SW480 (cell line): ENCODE measurements at places on chromosomes 7 and 10.
A peak's percentile ranks its signal among the peaks of the same experiment; 100 is the strongest.

- DNase-seq = peak; percentile 69
Measured at GRCh38 chr7:117008886-117009531, 55.7 kb downstream of the ST7 start.

DNA sequence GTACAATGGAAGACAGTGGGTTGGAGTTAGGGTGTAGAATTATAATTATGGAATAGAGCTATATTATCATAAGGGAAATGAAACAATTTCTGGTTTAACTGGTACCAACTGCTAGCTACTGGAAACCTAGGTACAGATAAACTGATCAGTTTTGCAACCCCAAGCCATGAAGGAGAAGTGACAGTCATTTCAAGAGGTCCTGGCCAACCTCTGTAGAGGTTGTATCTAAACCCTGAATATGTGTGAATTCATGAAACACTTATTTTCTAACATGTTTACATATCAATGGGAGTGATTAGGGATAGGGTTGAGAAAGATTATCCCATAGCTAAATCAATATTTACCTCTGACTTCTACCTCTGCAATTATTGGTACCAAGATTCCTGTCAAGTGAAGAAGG is 29.9 kb upstream of the CC2D2B start:
- no peak for DNase-seq

DNA sequence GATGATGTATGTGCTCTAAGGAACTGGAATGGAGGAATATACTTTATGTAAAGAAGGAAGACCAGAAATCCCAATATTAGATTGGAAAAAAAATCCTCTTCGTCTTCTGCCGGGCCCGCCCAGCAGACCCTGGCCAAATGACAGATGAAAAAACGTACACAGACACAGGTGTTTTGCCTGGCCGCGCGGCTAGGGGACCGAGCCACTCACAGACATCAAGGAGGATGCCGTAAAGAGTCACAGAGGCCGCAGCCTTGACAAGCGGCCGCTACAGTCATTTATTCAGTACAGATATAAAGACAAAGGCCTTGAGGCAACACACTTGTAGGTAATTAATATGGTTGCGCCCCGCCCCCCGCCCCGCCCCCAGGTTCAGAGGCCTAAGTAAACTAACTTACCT is 594.1 kb downstream of the GRM8 start:
- DNase-seq = no peak

DNA sequence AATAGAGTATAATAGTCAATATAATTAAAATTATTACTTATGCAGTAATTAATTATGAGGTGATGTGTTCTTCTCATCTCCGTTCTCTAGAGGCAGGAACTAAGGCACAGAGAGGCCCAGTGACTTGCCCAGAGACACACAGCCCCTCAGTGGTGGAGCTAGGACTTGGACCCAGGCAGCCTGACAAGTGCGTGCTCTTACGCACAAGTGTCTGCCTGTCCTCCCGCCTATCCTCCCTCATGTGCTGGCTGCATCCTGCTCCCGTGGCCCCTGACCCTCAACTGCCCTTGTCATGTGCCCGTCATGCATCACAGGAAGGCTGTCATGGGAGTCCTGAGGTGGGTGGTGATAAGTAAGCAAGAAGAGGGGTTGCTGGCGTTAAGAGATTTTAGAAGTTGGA is 14.3 kb downstream of the IL2RA start:
- no peak for DNase-seq

- DNase-seq = no peak
Measured at GRCh38 chr10:89556600-89556999, 21.2 kb upstream of the SLC16A12 start.

DNA sequence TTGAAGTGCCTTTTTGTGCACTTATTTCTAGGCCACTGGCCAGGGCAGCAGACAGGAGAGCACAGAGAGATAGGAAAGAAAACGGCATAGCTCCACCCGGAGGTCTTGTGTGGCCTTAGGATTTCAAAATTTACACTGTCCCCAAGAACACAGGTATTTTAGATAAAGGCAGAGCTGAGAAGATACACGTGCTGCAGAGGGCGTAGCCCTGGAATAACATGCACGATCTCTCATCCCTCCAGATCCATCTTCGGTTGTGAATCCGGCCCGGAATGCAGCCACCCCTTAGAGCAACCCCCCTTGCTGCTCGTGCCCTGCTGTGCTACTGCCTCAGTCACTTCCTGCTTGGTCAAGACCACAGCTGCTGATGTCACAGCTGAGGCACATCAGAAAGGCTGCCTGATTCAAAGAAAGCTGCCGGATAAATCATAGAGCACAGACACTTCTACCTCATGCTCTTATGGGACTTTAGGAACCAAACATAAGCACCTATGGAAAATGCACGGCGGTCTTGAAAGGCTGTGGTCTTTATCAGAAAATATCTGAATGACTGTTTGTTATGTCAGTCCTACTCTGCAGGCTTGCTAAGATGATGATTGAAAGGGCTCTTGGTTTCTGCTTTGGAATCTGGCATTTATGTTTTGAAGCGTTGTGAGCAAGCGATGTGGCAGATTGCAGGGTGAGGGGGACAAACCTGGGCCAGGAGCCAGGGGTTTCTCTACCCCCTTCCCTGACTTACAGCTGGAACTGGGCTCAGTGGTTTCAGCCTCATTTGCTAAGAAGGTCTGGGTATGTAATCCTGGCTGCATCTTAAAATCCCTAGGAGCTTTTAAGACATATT is 152.0 kb downstream of the SVIL start:
- peak; percentile 21 for DNase-seq

DNA sequence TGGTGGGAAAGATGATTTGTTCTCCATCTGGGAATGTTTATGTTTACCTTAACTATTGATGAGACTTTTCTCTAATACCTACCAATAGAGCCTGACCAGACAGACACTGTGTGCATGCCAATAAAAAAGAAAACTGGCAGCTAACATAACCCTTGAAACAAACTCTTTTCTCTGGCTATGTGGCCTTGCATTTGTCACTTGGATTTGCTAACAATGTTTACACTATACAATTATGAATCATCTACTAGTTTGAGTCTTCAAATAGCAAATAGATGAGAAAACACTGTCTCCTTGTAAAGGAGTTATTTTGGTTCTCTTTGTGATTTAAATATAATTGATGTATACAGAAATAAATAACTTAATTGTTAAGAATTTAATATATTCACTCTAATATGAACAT is 273.1 kb downstream of the SEMA3D start:
- DNase-seq = no peak

DNA sequence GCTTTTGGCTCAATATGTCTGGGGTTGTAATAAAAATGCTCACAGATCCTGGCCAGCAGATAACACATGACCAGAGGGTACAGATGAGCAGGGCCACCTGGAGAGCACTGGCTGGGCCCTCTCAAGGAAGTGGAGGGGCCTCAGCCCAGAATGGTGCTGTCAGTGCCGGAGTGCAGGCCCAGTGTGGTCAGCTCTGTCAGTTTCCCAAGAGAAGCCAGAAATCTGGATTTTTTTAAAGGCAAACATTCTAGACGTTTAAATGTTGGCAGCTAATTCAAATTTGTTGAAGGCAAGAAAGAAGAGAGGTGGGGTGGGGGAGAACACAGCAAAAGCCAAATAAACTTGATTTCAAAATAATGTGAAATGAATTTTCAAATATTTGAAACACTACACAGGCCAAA is 2.0 kb downstream of the C10orf105 start:
- no peak for DNase-seq

DNA sequence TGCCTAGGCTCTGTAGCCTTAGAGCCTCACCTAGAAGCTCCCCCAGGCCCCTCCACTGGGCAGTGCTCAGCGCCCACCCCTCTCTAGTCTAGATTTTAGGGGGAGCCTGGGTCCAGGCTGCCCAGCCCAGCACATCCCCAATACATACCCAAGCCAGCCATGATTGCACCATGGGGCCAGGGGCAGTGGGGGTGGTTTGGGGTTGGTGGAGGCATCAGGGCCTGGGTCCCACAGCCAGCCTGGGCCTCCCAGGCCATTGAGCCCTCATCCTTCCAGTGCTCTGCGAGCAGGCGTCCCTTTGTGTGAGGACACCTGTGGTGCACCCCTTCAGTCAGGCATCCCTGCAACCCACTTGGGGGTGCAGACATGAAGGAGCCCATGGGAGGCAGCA is 76.9 kb upstream of the RET start:
- DNase-seq = no peak

DNA sequence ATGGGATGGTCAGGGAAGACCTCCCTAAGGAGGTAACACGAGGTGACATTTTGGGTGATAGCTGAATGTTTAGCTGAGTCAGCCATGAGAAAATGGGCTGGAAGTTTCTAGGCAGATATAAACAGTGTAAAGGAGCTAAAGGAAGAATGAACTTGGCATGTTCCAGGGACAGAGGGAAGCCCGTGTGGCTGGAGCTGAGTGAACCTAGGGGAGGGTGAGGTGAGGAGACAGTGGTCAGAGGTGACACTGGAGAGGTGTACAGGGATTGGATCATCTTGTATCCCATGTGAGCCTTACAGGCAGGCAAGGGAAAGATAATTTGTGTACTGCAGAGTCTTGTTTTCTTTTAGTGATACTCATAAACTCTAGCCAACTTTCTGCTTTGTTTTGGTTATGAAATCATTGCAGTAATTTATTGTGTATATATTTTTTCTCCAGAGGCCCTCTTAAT is 1.8 kb downstream of the STARD3NL start:
- no peak for DNase-seq
